Stimulated activated naive CD4-positive, alpha-beta T cell treated with Interleukin-2 at 50 U/mL for 16 hours (primary cell): ENCODE measurements at places on chromosomes 5 and 9.

DNA sequence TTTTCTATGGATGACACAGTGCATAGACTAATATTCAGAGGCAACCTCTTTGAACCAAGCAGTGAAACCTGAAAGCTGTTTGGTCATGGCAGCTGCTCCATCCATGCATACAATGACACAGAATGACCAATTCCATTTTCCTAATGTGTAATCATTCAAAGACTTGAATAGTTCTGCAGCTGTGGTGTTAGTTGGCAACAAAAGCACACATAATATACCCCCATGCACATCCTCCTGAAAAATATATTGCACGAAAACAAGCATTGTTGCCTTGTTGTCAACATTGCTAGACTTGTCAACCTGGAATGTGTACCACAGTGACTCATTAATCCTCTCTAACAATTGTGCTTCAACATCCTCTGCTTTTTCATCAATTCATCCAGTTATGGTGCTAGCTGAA, 71.0 kb upstream of the SEMA6A start:
- DNase-seq = no peak

GRCh38 chr9:133204993-133205336, 4.1 kb downstream of the OBP2B start:
- no peak for DNase-seq

GRCh38 chr9:92607773-92608172, 62.2 kb downstream of the IPPK start:
- no peak for DNase-seq

DNA sequence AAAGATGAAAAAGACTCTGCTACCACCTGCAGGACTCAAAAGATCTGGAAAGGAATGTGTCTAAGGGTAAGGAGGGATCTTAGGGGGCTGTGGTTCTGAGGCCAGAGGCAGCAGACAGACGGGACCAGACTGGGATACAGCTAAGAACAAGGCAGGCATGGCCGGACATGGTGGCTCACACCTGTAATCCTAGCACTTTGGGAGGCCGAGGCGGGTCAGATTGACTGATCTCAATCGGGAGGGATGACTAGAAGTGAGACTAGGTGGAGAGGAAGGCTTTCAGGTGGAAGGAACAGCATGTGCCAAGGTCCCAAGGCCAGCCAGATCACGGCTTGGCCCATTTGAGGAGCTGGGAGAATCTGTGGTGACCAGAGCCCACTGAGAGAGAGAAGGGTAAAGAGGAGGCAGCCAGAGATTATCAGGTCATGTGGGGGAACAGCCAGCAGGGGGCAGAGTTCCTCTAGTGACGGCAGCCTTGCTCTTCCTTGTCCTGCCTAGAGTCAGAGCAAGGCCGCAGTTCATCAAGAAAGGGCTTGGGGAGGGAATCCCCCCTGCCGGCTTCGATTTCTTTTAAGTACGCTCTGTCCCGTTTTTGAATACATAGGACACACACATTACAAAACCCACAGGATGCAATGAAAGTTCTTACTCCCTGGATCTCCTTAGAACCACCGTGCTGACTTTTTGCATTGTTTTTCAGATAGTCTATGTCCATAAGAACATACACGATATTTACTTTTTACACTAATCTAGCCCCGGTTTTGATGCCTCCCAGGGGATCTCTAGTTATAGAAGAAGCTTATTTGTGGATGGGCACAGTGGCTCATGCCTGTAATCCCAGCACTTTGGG, 2.6 kb upstream of the OLFML2A start:
- peak; percentile 78 for DNase-seq

GRCh38 chr5:73116506-73116905, 3.9 kb upstream of the TMEM171 start:
- no peak for DNase-seq

DNA sequence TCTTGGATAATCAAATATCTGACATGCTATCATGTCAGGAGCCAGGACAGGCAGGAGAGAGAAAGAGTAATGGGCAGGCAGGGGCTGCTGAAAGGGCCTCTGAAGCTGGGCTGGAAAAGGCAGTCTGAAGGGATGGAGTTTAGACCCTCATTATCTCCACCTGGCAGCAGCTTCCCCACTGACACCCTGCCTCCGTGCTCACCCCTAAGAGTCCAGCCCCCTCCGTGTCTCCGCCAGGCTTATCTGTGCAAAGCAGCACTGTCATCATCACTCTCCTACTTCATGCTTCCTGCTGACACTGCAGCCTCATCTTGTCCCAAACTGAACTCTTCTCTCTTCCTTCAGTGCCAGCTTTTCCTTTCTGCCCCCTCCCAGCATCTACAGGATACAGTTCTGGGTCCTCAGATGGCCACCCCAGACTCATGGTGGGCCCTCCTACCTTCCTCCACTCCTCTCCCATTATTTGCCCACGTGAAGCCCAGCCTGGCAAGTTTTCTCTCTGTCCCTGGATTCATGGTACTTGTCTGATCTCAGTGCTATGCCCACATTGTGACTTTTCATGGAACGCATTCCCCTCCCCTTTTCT, 70.9 kb upstream of the KLF9 start:
- DNase-seq = no peak

GRCh38 chr9:101705135-101705661, 33.2 kb downstream of the GRIN3A start:
- no peak for DNase-seq

- peak; percentile 8 for DNase-seq
Measured at GRCh38 chr5:138177941-138178515, 402 bp downstream of the BRD8 start.
